DMS53 (cell line): ENCODE measurements at places on chromosomes 1 and 21.

- DNase-seq = no peak
These were observed 5.3 kb downstream of the CELSR2 start for GRCh38 chr1:109254621-109255096.

DNA sequence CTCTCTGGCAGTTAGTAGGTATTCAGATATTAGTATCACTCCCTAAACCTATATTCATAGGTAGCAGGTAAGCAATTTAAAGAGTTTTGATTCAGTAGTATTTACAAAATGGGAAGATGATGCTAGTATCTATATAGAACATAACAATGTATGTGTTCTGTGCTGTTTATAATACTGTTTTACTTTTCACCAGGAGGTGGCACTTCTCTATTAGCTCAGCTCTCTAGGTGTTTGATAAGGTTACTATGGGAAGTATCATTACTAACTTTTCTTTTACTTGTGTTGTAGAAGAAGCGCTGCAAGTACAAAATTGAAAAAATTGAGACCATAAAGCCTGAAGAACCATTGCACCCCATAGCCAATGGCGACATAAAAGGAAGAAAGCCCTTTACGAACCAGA, 49.4 kb upstream of the FASLG start:
- peak; percentile 57 for DNase-seq

DNA sequence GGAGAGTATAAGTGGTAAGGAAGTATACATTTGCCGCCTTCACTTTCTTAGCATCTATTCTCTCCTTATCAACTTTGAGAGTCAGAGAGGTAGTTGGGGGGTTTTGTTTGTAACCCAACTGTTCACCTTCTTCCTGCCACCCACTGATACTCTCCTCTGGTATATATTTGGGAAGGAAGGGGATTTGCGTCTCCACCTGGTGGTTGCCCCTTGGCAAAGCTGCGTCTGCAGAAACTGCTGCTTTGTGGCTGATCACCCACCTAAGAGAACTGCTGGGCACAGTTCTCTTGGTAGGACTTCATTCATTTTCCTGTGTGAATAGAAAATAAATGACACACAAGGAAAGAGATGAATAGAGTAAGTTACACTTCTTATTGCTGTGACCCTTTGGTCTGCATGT, 87.0 kb downstream of the SYT14 start:
- peak; percentile 6 for DNase-seq

GRCh38 chr1:59018446-59018845, 234.6 kb upstream of the JUN start:
- no peak for DNase-seq

DNA sequence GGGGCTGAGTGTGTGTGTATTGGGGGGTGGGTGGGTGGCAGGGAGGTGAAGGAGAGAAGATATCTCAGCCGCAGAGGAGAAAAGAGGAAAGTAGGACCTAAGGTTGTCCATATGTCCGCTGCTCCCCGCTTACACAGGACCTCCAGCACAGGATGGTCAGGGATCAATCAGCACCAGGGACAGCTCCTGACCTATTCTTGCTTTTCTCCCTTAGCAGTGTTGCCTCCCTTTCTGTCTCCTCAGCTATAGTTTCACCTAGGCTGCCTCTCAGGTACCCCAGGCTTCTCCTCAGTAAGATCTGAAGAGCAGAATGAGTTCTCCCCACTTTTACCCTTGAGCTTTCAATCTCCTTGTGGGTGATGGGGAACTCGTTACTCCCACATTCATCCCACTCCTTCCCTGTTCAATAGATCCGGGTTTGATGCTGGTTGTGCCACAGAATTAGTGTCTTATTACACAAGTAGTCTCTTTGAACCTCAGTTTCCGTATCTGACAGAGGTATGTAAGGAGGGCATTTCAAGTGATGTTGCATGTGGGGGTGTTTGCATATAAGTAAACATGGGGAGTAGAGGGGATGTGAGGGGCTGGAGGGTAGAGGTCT, 1.4 kb upstream of the DPH2 start:
- peak; percentile 36 for DNase-seq

GRCh38 chr1:22751124-22751531, 40.5 kb downstream of the EPHB2 start:
- peak; percentile 99 for DNase-seq

DNA sequence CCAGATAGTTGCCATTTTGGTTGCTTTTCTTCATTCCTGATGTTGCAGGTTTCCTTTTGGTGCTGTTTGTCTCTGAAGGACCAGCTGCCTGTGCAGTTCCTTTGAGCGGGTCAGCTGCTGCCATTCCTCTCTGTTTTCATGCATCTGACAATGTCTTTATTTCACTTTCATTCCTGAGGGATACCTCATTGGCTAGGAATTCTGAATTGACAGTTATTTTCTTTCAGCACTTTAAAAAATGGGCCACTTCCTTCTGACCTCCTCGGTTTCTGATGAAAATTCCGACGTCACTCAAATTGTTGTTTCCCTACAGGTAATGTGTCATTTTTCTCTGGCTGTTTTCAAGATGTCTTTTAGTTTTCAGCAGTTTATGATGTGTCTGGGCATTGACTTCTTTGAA, 24.8 kb downstream of the CCSAP start:
- DNase-seq = no peak

DNA sequence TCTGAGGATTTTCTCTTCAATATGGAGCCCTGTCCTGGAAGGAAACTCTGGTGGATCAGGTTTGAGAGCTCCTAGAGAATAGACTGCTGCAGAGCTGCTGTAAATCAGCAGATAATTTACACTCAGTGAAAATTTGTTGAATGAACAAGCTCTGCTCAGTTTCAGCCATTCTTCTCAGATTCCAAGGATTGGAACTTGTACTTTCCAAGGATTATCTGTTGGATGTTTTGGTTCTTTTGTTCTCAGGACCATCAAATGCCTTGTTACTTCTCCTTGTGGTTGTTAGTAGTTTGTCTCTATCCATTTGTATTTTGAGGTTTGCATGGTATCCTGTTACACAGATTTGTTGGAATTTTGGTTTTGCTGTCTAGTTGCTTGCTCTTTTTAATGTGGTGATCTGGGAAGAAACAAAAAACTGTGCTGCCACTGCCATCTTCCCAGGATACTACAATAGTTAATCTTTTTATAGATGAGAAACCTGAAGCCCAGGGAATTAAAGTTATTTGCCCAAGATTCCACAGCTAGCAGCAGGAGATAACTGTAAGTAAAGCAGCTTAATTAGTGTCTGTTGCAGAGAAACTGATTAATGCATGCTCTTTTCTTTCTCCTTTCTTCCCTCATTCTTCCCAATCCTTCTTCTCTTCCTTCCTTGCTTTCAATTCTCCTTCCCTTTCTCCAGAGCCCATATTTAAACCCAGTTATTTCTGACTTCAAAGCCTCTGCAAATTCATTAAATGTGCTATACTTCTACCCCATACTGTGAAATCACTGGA, 21.7 kb upstream of the KIFAP3 start:
- DNase-seq = no peak

- no peak for DNase-seq
These were observed 48.0 kb upstream of the PARP1 start for GRCh38 chr1:226455843-226456242.

DNA sequence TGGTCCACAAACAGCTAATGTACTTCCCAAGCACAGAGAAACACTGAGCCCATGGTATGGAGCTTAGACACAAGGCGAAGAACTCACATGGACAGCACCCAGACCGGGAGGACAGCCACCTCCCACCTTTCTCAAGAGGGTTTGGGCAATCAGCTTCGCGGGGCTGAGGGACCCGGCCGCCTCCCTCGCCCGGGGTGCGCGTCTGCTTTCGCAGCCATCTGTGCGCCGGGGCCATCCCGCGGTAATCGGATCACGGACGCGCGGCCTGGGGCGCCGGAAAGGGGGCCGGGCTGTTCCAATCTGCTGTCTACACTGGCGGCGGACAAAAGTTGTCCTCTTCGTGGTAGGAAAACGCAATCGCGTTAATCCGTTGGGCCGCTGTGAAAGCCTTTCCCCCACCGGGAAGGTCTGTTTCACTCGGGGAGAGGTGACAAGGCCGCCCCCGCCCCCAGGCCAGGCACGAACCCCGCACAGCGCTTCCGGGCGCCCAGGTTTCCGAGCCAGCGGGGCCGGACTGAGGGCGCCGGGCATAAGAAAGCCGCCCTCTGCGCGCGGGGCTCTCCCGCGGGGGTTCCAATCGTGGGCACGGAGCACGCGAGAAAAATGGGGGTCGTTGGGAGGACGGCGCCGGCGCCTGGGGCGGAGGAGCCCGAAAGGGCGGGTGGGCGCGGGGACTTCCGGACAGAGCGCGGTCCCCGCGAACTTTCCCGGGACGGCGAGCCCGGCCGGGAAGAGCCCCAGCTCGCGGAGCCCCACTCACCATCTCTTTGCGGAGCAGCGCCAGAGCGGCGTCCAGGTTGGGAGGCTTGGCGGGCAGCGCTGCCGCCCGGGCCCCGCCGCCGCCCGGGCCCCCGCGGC, 664 bp downstream of the FAM89A start:
- DNase-seq = peak; percentile 75

DNA sequence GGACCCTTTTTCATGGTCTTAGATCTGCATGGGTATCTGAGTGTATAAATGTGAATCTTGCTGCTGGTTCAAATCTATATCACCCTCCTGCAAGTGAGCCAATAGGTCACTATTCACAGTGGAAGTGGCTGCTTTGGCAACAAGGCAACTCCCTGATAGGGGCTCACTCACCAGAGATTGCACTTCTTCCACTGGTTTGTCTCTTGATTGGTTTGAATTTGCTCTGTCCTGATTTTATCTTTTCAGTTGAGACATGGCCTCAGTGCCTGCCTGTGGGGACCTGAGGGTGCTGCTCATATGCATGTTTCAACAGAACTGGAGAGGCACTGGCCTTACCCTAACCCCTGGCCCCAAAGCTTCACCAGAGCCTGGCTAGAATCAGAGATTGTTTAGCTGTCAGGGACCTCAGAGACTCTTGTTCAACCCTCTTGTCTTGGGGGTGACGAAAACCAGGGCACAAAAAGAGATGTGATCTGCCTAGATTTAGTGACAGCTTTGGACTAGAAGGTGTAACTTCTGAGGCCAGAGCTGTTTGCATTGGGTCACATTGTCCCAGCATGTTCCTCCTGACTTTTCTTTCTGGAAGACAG, 16.9 kb downstream of the AVPR1B start:
- DNase-seq = no peak

DNA sequence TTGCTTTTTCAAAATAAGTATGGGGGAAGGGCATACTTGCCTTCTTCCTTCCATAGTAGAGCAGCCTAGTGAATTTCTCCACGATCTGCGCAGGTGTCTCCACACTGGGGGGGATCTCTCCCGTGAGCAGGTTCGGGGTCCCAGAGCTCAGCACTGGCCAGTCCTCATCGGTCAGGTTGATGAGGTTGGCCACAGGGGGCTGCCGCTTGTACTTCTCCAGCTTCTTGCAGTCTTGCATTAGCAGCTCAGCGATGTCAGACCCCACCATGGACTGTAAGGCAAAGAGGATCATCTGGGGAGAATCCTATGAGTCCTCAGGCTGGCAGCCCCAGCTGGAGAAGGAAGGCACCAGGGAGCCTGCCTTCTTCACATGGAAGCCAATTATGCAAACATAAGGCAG, 11.8 kb downstream of the SEC16B start:
- no peak for DNase-seq

GRCh38 chr1:3564921-3565831, 46.1 kb downstream of the MEGF6 start:
- peak; percentile 50 for DNase-seq

DNA sequence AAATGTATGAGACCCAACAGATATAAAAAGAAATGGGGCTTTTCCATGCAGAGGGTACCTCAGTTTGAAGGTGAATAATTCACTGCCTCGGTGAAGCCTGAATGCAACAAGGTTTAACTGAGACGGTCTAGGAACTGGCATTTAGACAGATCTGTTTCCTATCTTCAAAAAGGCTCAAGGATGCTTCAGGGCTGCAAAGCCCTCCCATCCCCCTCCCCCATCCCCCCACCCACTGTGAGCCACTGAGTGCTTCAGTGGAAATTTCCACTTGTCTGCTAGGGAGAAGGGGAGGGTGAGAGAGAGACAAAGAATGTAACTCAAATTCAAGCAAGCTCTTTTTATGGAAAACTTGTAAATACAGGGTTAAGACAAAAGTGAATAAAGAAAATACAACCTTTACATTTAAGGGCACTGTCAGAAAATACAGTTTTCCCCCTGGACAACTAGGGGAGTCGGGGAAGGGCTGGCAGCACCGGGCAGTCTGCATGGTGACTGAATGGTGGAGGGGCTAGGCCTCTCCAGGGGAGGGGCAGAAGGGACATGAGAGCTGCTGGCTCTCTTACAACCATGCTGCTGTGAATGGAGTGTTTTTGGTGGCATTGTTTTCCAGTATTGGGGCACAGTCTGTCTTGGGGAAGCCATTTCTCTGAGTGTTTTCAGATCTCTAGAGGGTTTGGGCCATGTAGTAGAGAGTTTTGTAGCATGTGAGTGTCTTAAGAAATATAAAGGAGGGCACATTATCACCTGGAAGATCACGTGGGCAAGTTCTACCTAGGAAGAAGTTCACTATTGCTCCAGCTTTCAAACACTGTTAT, 56.7 kb downstream of the MRPS6 start:
- no peak for DNase-seq

- DNase-seq = peak; percentile 75
These were observed 158.2 kb downstream of the PBX1 start for GRCh38 chr1:164716992-164717703.

- DNase-seq = peak; percentile 46
These were observed 60.8 kb downstream of the ELK4 start for GRCh38 chr1:205570796-205571537.

GRCh38 chr1:114340892-114341291, 170.1 kb downstream of the TRIM33 start:
- no peak for DNase-seq

DNA sequence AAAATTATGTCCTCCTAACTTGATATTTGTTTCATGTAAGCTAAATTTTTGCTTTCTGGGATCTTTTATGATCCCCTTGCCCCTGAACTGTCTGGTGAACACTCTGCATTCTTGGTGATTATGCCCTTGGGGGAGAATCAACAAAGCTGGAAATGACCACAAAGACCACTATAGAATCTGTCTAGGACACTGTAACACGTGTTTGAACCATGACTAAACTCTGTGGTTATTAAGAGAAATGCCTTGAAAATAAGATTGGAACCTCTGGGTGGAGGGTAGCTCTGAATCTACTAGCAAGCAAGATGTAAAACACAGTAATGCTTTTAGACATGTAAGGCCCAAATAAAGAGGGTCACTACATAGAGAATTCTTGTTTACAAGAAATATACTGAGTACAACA, 237.5 kb downstream of the HMCN1 start:
- no peak for DNase-seq

- DNase-seq = no peak
These were observed 7.6 kb upstream of the SHISA4 start for GRCh38 chr1:201880928-201881571.

- DNase-seq = peak; percentile 97
These were observed 1.1 kb upstream of the TMEM167B start for GRCh38 chr1:109089242-109090015.

GRCh38 chr1:218557731-218558130, 212.6 kb downstream of the TGFB2 start:
- peak; percentile 93 for DNase-seq

DNA sequence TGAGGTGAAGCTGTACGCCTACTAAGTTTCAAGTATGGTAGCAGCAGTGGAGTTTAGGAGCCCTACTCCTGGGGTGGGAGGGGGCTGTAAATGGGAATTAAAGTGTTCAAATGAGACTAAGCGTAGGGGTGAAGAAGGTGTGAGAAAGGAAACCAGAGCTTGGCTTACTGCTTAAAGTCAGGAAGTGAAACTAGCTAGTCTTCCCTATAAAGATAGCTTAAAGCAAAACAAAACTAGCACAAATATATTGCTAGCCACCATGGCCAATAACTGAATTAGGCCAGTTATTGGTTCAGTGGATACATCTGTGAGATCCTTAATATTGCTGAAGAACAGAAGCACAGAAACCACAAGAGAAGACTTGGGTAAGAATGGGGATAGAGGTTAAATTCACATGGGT, 492.2 kb upstream of the PKN2 start:
- no peak for DNase-seq
